ENCODE measurements at places on chromosomes 4 and X. TPM values are rescaled to one million over a fixed set of nuclear protein-coding genes. Genes with fewer than 3 reads are reported as not detected.

DNA sequence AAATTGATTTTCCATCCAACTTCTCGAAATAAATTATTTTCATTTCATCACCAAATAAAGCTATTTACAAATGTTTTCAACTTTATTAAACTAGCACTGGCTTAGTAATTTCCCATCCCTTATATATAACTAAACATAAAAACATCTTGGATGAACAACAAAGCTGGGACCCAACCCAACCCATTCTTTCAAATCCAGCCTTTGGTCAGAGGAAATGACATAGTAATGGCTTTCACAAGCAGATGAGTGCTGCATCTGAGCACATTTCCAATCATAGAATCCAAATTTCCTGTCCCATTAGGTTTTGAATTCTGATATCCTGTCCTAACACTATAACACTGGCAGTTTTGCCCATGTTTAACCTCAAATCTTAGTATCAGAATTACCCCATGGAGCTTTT, 7.9 kb upstream of the EMCN start:
- H3K27me3 ChIP-seq, result no peaks in the 10 kb centered on the region
- H3K4me3 ChIP-seq, result no peak overlapping the region
- no peak for DNase-seq
- H3K36me3 ChIP-seq, result no peaks in the 10 kb centered on the region

- H3K4me3 ChIP-seq, result no peak overlapping the region
- no peaks in the 10 kb centered on the region for H3K4me1 ChIP-seq
- no peaks in the 10 kb centered on the region for H3K27me3 ChIP-seq
- no peak for DNase-seq
These were observed 207.6 kb upstream of the HCCS start for GRCh38 chrX:10903523-10903922.

- H3K4me1 ChIP-seq, result no peaks in the 10 kb centered on the region
- H3K27me3 ChIP-seq, result no peaks in the 10 kb centered on the region
- no peak for DNase-seq
- H3K27ac ChIP-seq, result no peak overlapping the region
- H3K4me3 ChIP-seq, result no peak overlapping the region
These were observed 617 bp upstream of the GPR34 start for GRCh38 chrX:41688156-41688555.

GRCh38 chr4:100489305-100489704, 28.5 kb downstream of the EMCN start:
- H3K27me3 ChIP-seq, result no peaks in the 10 kb centered on the region
- H3K4me1 ChIP-seq, result no peaks in the 10 kb centered on the region
- no peak overlapping the region for H3K4me3 ChIP-seq

GRCh38 chr4:40721730-40722171, 28.0 kb upstream of the NSUN7 start:
- H3K4me3 ChIP-seq, result no peak overlapping the region
- no peaks in the 10 kb centered on the region for H3K36me3 ChIP-seq
- H3K27ac ChIP-seq, result peak overlapping the region; percentile 63
- no peak for DNase-seq

GRCh38 chrX:42619068-42619467, 158.9 kb downstream of the PPP1R2C start:
- H3K4me1 ChIP-seq, result no peaks in the 10 kb centered on the region
- H3K4me3 ChIP-seq, result no peak overlapping the region
- no peaks in the 10 kb centered on the region for H3K36me3 ChIP-seq
- H3K27me3 ChIP-seq, result no peaks in the 10 kb centered on the region

DNA sequence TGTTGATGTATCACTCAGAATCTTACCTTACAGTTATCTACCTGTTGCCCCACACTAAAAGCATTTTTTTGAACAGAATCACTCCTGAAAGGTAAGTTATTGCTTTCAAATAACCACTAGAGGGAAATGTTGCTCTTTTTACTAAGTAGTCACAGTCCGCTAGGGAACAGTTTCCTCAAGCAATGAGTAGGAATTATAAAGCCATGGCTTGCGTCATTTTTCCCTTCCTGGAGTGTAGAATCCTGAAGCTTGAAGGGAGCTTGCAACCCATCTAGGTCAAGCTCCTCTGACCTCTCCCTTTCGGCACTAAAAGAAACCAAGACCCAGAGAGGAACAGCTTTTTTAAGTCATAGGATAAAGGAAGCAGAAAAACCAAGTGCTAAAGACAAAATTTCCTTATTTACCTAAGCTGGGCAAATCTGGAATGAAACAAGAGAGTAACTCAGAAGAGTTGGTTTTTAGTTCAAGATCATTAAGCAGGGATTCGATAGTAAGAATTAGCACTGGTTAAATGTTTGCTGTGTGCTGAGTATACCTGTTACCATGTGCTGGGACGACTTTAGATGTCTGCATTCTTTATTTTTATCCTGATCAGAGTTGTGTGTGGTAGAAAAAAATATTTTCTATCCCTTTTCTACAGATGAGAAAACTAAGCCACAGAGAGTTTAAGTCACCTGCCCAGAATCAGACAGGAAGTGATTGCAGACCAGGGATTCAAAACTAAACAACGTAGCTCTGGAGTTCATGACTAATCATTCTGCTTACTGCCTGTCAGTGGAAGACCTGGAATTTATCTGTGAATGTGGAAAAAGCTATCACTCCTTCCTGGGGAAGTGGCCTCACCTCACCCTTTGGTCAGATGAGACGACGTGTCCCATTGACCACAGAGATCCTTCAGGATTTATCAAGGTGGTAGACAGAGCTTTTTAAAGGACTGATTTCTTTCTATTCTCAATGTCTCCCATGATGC, 631.5 kb downstream of the RAB28 start:
- H3K4me1 ChIP-seq, result no peaks in the 10 kb centered on the region
- no peak overlapping the region for H3K27ac ChIP-seq
- H3K4me3 ChIP-seq, result no peak overlapping the region
- H3K36me3 ChIP-seq, result no peaks in the 10 kb centered on the region
- DNase-seq, result peak; percentile 34

- no peak overlapping the region for H3K27ac ChIP-seq
- H3K4me1 ChIP-seq, result no peaks in the 10 kb centered on the region
- no peaks in the 10 kb centered on the region for H3K27me3 ChIP-seq
- no peaks in the 10 kb centered on the region for H3K36me3 ChIP-seq
These were observed 597.0 kb downstream of the PCDH18 start for GRCh38 chr4:136935305-136935704.

- no peak overlapping the region for H3K27ac ChIP-seq
- DNase-seq, result no peak
- H3K4me1 ChIP-seq, result no peaks in the 10 kb centered on the region
- no peak overlapping the region for H3K4me3 ChIP-seq
- H3K36me3 ChIP-seq, result no peaks in the 10 kb centered on the region
These were observed 536.2 kb upstream of the KLHL4 start for GRCh38 chrX:86981326-86981879.

DNA sequence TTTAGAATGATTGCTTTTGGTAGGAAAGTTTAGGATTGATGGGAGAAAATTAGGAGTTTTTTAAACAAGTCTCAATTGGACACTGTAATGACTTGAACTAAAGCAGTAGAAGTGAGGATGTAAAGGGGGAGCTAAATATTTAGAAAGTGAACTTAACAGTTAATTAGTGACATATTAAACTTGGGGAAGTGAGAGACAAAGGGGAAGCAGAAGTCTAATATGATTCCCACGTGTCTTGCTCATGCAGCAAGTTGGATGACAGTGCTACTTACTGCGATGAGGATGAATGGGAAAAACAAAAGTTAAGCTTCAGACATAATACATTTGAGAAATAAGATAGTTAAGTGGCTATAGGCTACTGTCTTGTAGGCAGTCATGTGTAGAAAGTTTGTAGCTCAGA, 110.4 kb downstream of the RPA4 start:
- no peaks in the 10 kb centered on the region for H3K36me3 ChIP-seq
- H3K4me3 ChIP-seq, result no peak overlapping the region
- no peak for DNase-seq

GRCh38 chrX:150704030-150704613, 10.9 kb downstream of the MTMR1 start:
- no peaks in the 10 kb centered on the region for H3K4me1 ChIP-seq
- H3K27me3 ChIP-seq, result no peaks in the 10 kb centered on the region
- no peak overlapping the region for H3K4me3 ChIP-seq
- no peak for DNase-seq
- no peaks in the 10 kb centered on the region for H3K36me3 ChIP-seq
- no peak overlapping the region for H3K27ac ChIP-seq

GRCh38 chr4:147550626-147551246, 66.5 kb upstream of the TMEM184C start:
- H3K4me1 ChIP-seq, result no peaks in the 10 kb centered on the region
- no peak overlapping the region for H3K27ac ChIP-seq
- no peaks in the 10 kb centered on the region for H3K27me3 ChIP-seq
- no peak for DNase-seq

DNA sequence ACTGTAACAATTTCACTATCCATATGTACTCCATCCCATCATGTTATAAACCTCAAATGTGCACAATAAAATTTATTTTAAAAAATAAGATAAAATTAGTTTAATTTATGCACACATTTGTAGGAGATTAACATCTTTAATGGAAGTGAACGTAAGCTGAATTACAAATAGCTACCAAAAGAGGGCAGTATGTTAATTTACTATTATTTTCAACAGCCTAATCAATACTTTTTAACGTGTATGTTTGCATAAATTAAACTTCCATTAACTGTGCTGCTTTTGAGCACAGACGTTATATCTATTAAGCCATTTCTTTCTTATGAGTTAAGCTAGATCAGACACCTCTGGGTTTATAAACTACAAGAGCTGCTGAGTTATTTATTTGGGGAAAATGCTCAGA, 56.5 kb upstream of the PHKA2 start:
- no peaks in the 10 kb centered on the region for H3K4me1 ChIP-seq
- H3K36me3 ChIP-seq, result no peaks in the 10 kb centered on the region
- no peak for DNase-seq

GABRA4 gene
- not detected for total RNA-seq

ARHGEF9 gene
- 26.8 TPM for total RNA-seq

CABS1 gene
- not detected for total RNA-seq

RS1 gene
- total RNA-seq, result 3.8 TPM

RASL11B gene
- total RNA-seq, result 0.52 TPM

TCEAL6 gene
- total RNA-seq, result not detected
